ENCODE measurements at places on chromosomes 11 and 22. TPM values are rescaled to one million over a fixed set of nuclear protein-coding genes. Genes with fewer than 3 reads are reported as not detected.

DNA sequence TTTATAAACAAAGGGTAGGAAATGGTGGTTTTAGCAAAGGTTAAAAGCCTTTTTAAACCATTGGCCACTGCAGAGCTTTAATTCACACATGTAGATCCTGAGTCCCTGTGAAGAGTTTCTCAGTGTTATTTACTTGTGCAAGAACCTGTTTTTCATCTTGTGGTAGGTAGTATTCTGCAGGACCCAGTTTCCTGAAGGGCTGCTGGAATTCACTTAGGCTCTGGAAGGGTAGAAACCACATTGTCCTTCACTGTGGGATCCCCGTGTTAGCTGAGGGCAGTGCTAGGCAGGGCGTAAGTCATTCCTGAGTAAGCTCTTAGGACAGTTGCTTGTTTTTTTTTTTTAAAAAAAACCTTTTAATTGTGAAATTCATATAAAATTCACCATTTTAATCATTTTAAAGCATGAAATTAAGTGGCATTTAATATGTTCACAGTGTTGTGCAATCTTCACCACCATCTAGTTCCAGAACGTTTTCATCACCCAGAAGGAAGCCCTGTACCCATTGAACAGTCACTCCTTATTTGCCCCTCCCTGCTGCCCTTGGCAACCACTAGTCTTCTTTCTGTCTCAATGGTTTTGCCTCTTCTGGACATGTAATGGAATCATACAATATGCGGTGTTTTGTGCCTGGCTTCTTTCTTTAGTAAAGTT lies 77.7 kb downstream of the C22orf31 start:
- DNase-seq: peak; percentile 41

DNA sequence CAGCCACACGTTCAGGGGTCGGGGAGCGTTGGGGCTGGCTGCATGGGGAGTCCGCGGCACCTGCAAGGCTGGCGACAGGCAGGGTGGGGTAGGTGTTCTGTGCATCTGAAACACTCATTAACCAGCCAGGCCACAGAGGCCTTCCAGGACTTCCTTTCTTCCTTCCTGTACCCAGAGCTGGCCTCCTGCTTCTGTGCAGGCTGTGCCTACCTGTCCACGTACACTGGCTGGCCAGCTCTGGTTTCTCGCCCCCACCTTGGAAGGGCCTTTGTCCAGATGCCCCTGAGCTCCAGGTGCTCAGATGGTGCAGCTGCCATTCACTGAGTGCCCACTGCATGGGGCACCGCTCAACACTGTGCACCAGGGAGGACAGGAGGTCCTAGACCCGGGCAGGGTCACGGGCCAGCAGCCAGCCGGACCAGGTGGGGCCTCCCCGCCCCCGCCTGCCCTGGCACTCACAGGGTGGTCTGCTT lies 15.9 kb downstream of the TTLL12 start:
- no peak for DNase-seq

DNA sequence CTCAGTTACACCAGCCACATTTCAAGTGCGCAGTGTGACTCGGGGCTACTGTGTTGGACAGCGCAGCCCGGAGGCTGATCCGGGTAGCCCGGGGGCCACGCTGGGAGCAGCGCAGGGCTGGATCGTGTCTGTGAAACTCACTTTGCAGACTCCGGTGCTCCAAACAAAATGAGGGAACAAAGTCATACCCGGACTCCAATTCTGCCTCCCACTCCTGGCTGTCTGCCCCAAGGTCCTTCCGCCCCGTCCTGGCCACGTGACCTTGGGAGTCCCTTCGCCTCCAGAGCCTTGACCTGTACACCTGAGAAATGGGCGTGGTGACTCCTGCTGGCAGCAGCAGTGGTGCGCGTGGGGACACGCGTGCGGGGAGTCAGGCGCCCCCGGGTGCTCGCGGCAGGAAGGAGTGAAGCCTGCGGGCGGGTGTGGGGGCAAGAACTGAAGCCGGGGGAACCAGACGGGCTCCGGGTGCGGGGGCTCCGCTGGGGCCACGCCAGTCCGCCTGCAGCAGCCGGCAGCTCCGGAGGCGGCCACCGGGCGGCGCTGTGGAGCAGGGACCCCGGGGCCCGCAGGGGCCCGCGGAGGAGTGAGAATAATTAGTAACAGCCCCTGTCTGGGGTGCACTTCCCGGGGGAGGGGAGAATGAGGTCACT lies 42.4 kb downstream of the KCNJ4 start:
- DNase-seq: no peak

DNA sequence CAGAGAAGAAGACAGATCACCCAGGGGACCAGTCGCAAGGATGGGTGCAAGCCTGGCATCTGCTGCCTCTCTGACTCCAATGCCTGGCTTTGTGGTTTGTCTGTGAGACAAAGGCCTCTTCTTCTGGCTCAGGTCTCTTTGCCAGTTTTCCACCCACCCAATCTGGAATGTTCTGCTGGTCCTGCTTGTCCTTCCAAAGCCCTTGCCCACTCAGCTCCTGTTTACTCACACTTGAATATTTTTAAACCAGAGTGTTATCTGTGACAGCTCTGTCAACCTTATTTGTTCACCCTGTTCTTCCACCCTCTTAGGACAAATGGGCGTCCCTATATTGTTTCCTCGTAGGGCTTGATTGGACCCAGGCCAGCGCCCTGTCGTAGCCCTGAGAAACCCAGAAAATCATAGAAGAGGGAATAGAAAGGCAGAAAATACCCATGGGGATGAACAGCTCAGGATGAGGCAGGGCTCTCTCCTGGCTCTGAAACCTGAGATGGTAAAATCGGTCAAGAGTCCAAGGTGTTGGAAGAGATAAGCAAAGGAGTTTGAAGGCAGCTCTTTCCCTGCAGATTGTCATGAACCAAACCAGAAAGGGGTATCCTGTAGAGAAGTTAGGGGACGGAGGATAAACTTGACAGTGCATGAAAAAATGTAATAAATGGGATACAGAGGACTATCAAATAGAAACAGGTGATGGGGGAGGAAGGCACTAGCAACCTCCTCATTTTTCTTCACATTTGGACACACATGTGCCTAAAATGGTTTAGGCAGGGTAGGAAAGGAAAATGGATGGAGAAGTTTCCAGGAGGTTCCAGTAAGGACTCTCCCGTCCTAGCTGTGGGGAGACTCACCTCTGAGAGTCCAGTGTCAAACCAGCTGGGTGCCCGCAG lies 651 bp downstream of the CRYAB start:
- peak; percentile 36 for DNase-seq

- DNase-seq: no peak
Measured at GRCh38 chr22:30490399-30490798, 15.1 kb downstream of the SEC14L4 start.

GRCh38 chr11:45924927-45925326 lies 2.5 kb downstream of the LARGE2 start:
- DNase-seq: no peak

GRCh38 chr22:37781434-37782059 lies 26.2 kb upstream of the GCAT start:
- no peak for DNase-seq

- no peak for DNase-seq
Measured at GRCh38 chr11:33892906-33893594, 1.2 kb upstream of the LMO2 start.

DNA sequence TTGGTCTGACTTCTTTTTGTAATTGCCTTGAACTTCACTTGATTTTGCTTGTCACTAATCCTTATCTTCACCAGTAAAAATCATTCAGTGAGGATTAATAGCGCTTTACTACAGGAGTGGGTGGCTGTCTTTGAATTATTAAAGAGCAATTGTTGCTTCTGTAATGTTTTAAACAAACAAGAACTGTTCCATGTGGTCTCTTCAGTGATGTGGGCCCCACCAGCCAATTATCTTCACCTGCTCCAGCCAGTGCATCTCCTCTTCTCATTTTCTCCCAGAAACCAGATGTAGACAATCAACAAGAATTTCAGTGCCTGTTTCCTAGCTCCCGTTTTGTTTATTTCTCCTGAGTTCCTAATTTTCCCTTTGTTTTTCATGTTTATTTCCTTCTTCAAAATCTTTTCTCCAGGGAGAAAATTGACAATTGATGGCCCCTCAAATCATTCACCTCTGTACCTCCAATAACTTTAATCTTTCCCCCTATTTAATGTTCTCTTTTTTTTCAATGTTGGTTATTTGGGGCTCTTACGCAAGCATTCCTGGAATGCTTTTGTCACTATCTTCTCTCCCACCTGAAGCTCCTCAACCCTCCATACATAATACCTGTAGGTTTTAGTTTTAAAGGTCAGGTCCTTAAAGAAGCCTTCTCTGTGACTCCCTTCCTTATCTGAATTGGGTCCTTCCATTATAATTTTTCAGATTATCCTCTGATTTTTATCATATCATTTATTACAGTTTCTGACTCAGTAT lies 115.1 kb downstream of the ARFGAP2 start:
- no peak for DNase-seq

DNA sequence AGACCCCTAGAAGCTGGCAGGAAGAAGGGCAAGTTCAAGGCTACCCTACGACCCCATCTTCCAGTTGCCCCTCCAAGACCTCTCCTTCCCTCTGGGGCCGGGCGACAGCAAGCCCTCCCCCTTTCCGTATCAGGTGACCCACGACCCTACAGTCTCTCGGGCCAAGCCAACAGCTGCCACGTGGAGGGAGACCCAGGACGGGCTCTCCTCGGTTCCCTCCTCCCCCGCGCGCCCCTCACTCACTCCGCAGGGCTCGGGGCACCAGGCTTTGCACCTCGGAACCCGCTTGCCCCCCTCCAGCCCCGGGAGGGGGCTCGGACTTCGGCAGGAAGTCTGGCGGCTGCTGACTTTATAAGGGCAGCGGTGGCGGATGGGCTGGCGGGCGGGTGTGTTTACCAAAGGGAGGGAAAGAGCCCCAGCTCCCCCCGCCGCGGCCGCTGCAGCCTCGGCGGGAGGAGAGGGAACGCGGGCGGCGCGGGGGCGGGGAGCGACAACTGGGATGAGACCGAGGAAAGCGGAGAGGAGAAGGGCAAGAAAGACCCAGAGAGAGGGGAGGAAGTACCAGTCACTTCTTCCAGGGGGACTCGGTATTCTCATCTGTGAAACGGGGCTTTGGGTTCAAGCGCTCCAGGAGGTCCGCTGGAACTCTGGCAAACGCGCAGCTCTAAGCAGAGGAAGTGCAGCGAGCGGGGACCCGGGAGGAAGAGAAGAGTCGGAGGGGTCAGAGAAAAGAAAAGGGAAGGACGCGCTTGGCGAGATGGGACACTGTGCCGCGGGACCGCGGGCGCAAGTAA lies 767 bp downstream of the SLC43A1 start:
- no peak for DNase-seq

GRCh38 chr11:102640946-102641345 lies 15.8 kb upstream of the MMP20 start:
- no peak for DNase-seq

DNA sequence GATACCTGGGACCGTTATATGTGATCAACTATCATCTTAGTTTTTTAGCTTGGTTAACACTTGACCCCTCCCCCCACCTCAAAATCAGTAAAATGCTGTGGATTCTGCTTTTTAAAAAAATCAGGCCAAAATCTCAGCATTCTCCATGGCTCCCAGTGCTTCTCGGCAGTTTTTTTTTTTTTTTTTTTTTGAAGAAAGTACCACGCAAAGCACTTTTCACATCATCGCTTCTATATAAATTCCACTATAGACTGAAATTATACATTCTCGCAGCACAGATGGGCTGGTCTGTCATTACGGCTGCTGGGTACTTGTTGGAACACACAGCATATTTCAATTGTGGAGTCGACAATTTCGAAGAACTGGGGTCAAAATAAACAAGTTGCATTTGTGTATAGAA lies 67.7 kb upstream of the PPARA start:
- peak; percentile 21 for DNase-seq

DNA sequence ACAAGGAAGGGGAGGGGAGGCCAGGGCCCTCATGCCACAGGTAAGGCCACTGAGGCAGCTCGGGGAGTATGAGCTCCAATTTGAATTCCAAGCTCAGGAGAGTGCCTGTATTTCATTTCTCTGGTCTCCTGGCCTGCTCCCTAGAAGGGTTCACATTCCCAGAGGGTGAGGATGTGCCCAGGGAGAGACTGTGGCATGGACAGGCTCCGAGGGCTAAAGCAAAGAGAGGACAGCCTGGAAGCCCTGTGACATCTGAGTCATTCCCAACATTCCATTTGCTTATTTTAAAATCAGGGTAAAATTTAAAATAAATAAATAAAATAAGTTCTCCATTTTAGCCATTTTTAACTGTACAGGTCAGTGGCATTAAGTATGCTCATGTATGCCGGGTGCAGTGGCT lies 18.6 kb upstream of the FOLR1 start:
- DNase-seq: no peak

DNA sequence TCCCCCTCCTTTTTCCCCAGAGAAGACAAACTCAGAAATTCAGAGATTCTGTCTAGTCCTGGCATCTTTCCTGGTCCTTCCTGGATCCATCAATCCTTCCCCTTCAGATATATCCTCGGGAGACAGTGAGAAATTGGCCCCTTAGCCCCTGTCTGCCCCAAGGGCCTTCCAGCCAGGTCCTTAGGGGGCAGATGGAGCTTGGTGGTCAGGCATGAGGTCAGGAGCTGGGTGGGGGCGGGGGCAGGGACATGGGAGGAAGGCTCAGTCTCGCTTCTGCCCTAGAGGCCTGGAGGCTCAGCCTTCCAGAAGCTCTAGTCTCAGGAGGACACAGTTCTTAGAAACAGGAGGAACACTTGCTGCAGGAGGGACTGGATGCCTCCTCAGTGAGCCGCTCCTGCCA lies 207.7 kb upstream of the TBCEL start:
- no peak for DNase-seq

DNA sequence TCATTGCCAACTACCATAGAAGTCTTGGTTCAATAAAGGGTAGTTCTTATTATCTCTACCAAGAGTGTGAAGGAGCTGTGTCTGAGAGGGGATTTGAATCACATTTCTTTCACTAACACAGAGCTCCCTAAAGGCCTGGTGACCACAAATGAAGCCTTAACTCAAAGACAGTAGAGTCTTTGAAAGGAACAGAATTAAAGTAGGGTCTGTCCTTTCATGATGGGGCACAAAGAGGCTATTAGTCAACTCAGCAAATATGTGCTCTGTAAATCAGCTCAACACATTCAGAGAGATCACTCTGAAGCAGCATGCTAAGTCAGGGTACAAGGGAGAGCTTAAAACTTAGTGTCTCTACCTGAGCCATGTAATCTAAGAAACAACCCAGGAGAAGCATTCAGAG lies 212.4 kb upstream of the SYN3 start:
- DNase-seq: no peak

Gene APOBEC3G
- 50.7 TPM for polyA plus RNA-seq

Gene SPA17
- 10.8 TPM for polyA plus RNA-seq

Gene PRRG4
- polyA plus RNA-seq: 7.0 TPM

Gene ANGPTL5
- not detected for polyA plus RNA-seq

Gene OR2AG1
- not detected for polyA plus RNA-seq

Gene APOA4
- not detected for polyA plus RNA-seq

Gene GVQW3
- 0.49 TPM for polyA plus RNA-seq

Gene SF3A1
- 45.2 TPM for polyA plus RNA-seq

Gene SCGB1A1
- polyA plus RNA-seq: not detected

All from mammary epithelial cell (primary cell).